ENCODE measurements at places on chromosomes 4 and X.

GRCh38 chr4:519885-520682, 21.1 kb downstream of the PIGG start:
- no peak for DNase-seq

DNA sequence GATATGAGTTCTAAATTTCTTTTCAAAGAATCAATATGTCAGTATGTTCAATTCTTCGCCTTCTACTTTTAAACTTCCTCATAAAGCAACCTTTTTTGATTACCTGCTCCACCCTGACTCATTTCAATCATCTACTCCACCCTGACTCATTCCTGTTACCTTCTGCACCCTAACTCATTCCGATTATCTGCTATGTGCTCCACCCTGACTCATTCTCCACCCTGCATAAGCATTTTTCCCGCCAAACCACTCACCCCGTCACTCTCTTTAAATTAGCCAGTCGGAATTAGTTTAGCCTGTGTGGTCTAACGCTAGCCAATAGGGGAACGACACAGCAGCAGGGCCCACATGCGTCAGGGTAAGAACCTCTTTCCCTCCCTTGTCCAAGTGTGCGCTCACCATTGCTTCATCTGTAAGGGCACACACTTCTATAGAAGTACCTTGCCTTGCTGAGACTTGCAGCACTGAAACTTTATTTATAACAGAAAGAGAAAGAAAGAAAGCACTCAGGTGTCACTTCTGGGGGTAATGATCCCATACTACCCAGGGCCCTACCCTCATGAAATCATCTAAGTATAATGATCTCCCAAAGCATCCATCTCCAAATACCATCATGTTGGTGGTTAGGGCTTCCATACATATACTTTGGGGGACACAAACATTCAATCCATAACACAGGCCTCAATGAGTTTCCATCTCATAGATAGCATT, 875.2 kb downstream of the RAPGEF2 start:
- no peak for DNase-seq

GRCh38 chr4:75745161-75745560, 20.8 kb downstream of the USO1 start:
- no peak for DNase-seq

GRCh38 chrX:68918202-68918601, 89.4 kb downstream of the EFNB1 start:
- no peak for DNase-seq

- DNase-seq, result no peak
These were observed 154.8 kb upstream of the ZFP42 start for GRCh38 chr4:187840814-187841213.

- DNase-seq, result no peak
These were observed 209.8 kb upstream of the MAGEB18 start for GRCh38 chrX:25928316-25928715.

GRCh38 chr4:88965053-88965452, 91.9 kb downstream of the FAM13A start:
- no peak for DNase-seq

GRCh38 chrX:139560221-139560620, 29.7 kb downstream of the F9 start:
- DNase-seq, result no peak

DNA sequence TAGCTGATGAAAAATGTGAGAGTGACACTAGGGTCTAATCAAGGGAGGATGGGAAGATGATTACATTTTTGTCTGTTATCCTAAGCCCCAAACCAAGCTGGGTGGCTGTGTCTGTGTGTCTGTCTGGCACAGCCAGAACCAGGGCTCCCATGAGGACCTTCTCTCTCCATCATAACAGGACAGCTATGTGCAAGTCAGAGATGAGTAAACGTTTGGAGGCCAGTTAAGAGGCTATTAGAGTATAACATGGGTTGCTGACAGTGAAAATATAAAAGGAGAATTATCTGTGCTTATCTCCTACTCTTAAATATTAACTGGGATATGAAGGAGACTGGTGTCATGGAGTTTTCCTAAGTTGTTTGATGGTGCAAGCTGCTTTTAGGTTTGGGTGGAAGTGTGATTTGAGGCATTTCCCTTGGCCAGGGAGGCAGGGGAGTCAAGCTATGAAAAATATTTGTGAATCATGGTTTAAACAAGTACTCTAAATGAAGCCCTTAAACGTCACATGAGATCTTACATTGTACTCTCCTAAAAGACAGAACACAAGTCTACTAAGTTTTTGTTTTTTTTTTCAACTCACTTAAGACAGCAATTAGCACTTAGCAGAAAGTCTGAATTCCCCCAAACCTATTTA, 156.2 kb downstream of the ENOX2 start:
- no peak for DNase-seq

DNA sequence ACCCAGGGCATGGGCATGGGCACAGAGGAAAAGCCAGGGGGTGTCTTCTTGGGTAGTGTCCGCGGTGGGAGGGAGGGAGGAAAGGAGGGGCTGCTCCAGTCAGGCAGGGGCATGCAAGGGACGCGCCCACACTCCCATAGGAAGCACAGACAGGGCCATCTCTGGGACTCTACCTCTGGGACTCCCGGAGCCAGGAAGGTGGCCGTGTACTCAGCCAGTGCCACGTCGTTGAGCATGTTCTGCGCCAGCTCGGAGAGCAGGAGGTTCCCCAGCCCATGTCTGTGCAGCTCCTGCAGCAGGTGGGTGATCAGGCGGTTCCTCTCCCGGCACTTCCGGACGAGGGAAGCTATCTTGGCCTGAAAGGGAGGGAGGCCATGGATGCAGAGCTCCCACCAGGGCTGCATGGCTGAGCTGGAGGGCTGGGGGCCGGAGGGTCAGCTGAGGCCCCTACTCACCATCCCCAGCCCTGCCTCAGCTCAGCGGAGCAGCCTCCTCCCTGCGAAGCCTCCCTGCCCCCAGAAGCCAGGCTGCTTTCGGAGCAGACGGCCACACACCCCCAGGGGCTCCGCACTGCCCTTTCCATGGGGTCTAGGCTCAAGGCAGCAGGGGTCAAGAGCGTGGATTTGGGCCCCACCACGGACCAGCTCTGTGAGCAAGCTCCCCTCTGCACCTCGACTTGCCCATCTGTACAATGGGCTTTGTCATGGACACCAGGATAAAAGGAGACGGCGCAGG, 44.6 kb downstream of the C4orf50 start:
- no peak for DNase-seq

DNA sequence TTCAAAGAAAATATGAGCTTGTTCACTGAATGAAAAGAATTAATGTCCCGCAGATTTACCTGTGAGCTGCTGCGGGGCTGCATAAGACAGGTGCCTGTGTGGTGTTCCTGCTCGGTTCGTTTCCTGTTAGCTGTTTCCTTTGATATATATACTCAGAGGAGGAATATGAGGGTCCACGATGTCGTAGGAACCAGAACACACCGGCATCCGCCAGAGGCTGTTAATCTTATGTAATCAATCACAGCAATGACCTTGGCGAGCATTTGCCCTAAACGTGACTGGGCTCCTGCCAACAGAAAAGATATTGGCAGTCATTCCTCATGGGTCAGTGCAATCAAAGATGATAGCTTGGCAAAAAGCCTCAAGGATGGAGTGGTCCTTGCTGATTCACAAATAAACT, 260.1 kb downstream of the EVC2 start:
- no peak for DNase-seq

GRCh38 chrX:4225086-4225485, 511.6 kb upstream of the PRKX start:
- DNase-seq, result no peak
